Stimulated activated CD4-positive, alpha-beta T cell treated with anti-CD3 and anti-CD28 coated beads, Interleukin-1b, Interleukin-23, amount 100 ng/mL, for 1 hour (primary cell): ENCODE measurements at places on chromosomes 6 and 20.

DNA sequence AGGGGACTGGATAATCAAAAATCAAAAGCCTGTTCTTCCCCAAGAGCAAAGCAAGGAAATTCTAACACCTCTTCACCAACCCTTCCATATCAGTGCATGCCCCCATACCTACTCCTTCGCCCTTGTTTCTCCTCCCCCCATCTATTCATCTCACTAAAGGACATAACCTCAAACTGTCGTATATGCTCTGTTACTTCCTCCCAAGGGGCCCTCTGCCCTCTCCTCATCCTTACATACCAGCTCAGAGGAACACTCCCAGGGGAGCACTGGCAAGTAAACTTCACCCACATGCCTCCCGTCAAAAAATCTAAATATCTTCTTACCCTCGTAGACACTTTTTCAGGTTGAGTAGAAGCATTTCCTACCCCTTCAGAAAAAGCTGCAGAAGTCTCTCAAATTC, 9.4 kb upstream of the ADTRP start:
- DNase-seq, result no peak

DNA sequence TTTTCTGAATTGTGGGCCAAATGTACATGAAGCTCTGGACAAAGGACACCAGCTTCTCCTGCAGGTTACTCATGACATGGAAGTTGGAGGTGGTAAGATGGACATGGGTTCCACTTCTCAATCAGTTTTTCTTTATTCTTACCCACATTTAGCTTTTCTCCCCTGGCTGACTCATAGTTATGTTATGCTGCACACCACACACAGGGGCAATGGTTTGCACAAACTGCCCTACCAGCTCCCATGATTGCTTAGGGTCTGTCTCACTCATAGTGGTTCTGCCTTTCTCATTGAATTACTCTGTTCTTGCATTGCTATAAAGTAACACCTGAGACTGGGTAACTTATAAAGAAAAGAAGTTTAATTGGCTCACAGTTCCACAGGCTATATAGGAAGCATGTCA, 4.5 kb upstream of the CD109 start:
- no peak for DNase-seq

DNA sequence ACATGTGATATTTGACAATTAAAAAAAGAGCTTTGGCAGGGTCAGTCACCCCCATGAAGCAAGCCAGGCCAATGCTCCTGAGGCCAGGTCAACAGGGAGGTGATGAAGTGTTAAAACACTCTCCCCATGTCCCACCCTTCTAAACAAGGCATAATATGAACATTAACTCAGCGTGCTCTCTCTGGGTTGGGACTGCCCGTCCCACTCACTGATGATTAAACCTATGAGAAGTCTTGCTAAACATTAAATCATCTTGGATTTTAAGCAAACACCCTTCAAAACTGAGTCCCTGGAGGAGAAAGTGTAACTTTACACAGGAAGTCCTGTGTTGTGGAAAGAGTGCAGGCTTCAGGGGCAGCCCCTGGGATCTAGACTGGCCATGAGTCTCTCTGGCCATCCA, 558.5 kb downstream of the CD83 start:
- no peak for DNase-seq

- DNase-seq, result no peak
These were observed 215.4 kb downstream of the HDGFL1 start for GRCh38 chr6:22784601-22785410.

DNA sequence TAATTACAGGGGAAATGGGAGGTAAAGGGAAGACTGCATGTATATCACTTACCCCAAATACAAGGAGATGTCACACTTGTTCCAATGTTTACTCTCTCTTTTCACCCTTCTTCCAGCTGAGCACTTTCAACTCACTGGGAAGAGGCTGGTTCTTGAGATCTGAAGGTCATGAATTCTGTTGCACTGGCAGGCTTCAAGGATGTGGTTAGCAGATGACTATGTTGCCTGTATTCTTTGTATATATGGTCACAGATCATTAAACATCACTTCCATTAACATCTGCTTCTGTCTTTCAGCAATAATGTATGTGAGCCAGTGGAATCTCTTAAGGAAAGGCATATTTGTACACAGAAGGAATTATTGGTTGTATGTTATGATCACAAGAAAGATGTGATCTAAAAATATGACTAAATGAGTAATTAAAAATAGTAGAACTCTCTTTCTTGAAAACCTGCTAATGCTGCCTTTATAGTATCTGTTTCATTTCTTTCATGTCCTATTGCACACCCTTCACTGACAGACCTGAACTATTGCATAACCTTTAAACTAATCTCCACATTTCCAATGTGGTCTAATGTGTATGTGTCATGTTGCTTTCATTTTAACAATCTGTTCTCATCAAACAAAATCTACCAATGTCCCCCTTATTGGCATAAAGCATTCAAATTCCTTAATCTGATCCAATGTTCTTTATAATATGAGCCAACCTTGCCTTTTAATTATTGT, 131.4 kb upstream of the EPHA7 start:
- DNase-seq, result no peak

DNA sequence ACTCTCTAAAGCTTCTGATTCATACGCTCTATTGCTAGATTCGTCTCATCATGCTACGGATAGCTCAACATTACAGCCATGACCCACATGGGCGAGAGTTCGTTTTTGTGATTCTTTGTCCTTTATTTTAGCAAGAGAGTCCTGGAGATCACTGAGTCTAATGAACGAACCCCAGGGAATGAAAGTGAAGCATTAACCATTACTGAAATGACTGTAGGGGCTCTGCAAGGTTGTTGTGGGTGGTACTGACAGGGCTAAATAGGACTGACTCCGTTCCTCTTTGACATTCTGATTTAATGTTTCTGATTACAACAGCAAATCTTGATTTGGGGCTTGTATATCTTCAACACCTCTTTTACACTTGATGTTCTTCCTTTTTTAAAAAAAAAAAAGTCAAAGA, 13.7 kb upstream of the RTF2 start:
- no peak for DNase-seq

DNA sequence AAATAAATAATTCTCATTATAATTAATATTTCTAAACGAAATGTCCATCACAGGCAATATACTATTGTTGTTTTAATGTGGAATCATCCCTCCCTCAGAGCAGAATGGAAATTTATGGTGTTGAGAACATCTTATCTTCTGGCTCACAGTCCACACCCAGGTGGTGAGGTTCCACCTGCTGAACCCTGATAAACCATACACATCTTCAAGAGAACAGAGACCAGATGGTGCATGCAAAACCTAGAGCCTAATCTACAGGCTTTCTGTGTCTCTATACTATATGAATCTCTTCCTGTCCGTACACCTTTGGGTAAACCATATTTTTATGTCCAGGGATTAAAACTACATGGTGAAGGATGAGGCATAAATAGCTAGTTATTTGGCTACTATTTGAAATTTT, 52.3 kb upstream of the UFL1 start:
- no peak for DNase-seq

- no peak for DNase-seq
These were observed 4.6 kb downstream of the DDR1 start for GRCh38 chr6:30888816-30889495.

DNA sequence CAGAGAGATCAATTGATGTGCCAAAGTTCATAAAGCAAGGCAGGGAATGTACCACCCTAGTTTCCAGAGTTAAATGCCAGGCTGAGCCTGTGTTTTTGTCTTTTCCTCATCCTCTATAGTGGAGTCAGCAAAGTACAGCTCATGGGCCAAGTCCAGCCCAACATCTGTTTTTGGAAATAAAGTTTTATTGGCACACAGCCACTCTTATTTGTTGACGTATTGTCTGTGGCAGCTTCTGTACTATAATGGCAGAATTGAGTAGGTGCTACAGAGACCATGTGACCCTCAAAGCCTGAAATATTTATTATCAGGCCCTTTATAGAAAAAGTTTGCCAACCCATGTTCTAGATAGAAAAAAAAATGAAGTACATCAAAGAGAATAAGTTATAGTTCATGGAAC, 187.0 kb downstream of the TSHZ2 start:
- DNase-seq, result no peak

- DNase-seq, result no peak
These were observed 233.5 kb downstream of the GMPR start for GRCh38 chr6:16471910-16472297.

GRCh38 chr20:36646678-36647077, 682 bp upstream of the SLA2 start:
- DNase-seq, result no peak

DNA sequence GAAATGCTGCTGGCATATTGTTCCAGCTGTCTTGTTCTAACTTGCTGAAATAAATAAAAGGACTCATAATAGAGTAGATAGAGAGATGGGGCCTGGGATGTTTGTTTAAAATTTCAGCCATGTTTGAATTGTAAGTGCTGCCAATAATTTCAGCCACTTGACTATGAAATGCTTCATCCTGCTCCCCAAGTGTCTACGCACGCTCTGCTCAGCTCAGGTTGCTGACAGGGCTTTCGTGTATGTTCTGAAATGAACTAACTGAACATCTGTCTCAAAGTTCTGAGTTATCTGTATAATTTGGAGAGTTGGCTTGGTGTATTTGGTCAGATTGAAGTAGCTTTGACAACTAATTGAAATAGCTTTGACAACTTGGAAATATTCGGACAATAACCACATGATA, 387.8 kb downstream of the BMP2 start:
- DNase-seq, result no peak

- DNase-seq, result no peak
These were observed 129.9 kb downstream of the ANKRD60 start for GRCh38 chr20:58098571-58098970.

- DNase-seq, result no peak
These were observed 125.4 kb upstream of the SAMD5 start for GRCh38 chr6:147382945-147383554.

DNA sequence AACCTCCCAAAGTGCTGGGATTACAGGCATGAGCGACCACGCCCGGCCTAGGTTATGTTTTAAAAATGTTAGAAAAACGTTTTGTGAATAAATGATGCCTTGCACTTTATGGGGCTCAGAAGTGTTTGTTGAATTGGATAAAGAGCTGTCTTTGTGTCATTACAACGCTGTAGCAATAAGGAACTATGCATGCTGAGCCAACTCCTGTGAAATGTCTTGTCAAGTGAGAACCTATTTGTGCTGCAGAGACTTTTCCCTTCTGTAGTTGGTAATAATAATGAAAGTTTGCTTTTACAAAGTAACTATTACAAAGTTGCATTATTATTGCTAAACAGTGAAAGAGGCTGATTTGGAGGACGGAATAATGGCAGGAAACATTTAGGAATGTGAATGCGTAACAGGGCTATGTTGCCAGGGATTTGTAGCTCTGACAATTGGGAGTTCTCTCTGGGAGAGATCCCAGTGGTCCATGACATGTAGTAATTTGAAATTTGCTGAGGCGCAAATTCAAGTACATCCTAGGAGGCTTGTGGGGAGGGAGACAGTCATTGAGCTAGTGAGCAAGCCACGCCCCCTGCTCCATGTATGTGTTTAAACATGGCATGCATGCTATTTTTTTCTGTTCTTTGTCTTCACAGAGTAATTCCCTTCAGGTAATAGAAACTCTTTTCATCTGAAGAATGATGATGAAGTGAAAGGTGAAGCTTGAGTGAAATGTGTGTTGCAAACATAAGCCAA, 16.8 kb upstream of the BICRAL start:
- no peak for DNase-seq

DNA sequence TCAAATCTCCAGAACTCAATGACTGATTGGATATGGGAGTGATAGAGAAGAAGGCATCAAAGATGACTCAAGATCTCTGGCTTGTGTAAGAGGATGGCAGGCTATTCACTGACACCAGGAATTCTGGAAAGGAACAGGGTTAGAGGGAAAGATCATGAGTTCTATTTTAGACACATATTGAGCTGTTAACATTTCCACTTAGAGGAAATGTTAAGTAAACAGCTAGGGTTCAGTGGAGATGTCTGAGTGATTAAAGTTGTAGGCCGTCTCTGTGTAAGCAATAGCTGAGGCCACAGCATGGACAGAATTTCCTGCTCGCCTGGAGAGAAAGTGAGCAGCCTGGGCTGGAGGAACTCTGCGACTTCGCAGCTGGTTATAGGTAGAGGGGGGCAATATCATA, 21.0 kb downstream of the ZC3H12D start:
- DNase-seq, result no peak

GRCh38 chr6:19691465-19692167, 145.6 kb upstream of the ID4 start:
- DNase-seq, result no peak

DNA sequence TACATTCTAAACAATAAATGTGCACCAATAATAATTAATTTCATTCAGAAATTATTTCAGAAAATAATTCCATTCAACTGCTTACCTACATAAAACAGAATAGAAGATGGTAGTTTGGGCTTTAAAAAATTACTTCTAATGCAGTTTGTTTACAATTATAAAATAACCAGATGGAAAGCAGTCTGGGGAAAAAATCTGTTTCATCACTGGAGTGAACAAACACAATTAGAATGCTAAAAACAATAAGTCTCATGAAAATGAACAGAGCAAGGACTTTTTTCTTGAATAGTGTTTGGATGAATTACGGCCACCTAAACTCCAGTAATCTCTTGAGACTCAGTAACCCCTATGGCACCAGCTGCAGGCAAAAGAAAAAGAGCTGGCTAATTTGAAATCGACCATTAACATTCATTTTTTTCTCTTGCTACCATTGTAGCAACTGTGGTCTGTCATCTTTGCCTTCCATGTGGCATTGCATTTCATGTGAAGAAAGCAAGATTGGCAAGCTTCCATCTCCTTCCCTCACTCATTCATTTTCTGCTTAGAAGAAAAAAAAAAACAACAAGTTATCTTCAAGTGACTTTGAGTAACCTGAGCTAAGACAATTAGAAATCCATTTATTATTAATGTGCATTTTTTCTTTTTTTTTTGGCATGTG, 88.4 kb upstream of the CEP85L start:
- no peak for DNase-seq

DNA sequence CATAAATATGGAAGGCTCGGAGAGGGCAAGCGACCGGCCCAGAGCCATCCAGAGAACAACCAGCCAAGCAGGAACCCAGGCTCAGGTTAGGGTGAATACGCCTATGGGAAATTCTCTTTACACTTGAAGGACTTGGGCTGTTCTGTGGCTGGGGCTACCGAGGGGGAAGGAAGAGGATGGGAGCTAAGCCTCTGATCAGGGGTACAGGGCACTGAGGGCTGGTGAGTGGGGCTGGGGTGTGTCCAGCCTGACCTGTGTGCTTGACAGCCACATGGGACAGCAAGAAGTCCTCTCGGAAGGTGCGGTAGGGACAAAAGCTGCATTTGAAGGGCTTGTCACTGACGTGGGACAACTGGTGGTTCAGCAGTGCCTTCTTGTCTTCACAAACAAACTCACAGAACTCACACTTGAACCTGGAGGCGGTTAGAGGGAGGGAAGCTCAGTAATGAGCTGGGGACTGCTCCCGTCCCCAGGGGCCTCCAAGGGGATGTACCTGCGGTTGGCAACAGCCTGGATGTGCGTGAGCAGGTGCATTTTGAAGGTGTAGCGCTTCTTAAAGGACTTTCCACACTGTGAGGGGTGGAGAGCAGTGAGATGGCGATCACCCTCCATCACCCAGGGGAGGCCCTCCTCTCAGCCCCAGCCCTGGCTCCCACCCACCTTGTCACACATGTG, 11.9 kb downstream of the ZNF335 start:
- no peak for DNase-seq
